ENCODE measurements at places on chromosomes 4 and X. TPM values are rescaled to one million over a fixed set of nuclear protein-coding genes. Genes with fewer than 3 reads are reported as not detected.

DNA sequence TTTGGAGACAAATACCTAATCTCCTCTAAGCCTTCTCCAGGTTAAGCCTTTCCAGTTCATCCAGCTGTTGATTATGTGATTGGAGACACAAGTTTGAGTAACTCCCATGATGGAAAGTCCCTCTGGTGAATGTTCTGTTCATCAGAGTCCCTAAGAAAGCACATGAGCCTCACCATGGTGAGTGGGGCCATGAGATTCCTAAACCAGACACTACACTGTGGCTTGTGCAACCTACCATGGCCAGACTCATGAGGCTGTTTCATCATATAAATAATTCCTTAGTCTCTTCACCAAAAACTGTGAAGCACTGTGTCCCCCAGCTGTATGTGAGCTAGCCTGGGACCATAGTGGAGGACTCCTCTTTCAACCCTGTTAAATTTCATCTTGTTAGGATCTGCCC lies 14.4 kb downstream of the PKD2 start:
- DNase-seq, result no peak

DNA sequence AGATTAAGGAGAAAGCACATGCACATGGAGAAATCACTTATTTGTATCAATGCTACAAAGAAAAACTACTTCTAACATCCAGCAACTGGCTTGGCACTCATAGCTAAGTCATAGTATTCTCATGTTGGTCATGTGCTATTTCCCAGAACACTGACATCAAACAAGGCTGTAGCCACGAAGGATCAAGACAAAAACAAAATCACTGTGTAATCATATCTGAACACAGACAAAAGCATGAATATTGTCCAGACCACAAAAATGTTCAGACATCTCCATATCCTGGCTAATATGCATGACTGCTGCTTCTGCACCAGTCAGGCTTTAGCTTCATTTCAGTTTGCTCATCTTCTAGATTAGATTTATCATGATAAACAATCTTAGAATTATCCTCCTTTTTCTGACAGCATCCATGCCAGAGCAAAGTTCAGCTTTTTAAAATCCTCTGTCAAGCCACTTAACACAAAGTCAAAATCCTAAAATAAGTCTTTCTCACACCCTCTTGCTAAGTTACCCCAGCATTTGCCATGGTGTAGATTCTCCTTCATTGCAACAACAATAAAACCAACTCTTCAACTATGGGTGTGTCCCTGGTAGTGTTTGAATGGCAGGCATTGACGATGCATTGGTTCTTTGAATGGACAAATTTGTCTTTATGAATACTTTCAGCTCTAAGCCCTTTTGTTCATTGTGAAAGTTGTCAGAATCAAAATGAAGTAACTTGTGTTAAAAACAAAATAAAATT lies 39.1 kb upstream of the NPFFR2 start:
- DNase-seq, result no peak

- no peak for DNase-seq
Observed at GRCh38 chr4:5998333-5998936, 19.8 kb downstream of the C4orf50 start.

Gene RAB40A
- total RNA-seq, result not detected

- DNase-seq, result no peak
Observed at GRCh38 chr4:68278029-68278428, 32.5 kb upstream of the TMPRSS11B start.

Gene SPATA18
- 10.7 TPM for total RNA-seq

DNA sequence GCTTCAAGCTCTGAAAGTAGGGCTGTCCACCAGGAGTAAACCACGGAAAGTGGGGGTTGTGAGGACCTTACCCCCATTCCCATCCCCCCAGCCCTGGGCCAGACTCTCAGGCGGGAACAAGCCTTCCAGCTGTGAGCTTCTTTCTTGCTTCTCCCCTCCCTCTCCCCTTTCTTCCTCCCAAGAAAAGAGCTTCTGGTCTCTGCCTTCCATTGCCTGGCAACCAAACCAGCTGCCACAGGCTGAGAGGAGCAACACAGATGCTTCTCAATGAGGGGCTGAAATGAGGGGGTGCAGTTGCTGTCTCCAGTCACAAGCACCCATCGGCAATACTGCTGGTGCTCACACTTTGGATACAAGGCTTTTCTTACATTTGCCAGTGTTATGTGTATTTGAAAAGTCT lies 72.5 kb downstream of the SLC16A2 start:
- no peak for DNase-seq

GRCh38 chr4:86184216-86184900 lies 175.5 kb downstream of the MAPK10 start:
- no peak for DNase-seq

DNA sequence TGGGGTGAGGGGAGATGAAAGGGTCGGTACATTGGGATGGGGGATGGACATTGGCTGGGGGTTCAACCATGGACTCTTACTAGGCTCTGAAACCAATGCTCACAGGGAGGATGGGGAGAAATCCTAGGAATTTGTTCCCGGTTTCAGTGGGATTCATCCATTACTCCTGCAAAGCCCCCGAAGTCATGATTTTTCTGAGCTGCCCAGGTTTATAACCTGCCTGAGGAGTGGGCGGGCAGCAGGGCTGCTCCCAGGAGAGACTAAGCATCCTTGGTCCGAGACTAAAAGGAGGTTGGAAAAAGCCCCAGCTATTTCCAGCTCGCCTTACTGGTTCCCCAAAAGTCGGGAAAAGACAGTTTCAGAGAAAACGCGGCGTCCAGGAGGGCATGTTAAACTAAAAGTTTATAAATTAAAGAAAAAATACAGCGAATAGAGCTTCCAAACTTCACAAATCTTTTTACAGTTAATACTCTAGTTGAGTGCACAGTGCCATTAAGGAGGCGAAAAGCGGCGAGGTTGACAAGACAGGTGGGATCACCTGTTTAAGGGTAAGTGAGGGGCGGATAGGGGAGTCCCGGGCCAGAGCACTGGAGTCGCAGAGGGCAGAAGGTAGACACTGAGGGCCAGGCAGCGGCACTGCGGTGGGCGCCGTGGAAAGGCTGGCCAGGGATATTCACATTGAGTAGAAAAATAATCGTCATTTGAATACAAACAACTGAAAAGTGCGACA lies 3.7 kb downstream of the NKX3-2 start:
- no peak for DNase-seq

Gene NAP1L3
- total RNA-seq, result 1.3 TPM

DNA sequence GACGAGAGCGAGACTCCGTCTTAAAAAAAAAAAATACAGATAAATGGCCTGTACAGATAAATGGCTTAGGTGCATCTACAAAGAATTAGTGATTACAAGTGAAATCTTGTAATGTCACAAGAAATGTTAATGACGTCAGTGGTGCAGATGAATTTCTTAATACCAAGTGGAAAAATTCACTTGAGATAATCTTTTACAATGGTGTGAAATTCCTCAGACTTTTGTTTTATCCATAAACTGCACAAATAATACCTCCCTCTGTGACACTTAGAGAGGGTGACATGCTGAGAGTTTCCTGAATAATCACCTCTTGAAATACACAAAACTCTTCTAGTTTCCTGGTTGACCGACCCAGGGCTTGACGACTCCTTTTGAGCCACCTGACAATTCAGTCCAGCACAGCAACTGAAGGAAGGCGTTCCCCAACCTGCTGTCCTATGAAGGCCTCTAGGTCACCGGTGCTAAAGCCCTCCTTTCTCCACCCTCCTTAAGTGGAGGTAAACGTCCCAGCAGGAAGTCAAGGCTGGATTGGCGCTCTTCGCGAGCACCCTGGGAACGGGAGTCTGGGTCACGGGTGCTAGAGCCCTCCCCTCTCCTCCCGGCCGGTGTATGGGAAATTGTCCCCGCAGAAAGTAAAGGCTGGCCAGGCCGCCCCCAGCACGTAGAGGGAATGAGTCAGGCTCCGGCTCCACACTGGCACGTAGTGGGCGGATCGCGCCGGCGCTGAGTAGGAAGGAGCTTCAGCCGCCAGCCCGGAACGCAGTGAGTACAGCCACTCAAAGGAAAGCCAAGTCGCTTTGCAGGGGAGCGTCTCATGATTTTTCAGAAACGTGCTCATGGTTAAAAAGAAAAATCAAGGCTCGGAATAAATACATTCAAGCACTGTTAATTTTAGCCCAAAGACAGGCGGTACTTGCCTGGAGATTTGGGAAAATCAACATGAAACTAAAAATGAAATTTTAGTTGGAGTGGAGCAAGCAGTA lies at the start of gene TMEM144:
TMEM144 (plus strand) TSS at position 662 of the 983 bp plus-strand sequence. CDS start 2,182 bp downstream, outside the sequence.
- DNase-seq, result peak; percentile 92

- peak; percentile 28 for DNase-seq
Observed at GRCh38 chr4:140935254-140935653, 179.1 kb upstream of the TBC1D9 start.

Gene MANBA
- 21.1 TPM for total RNA-seq

All from left colon (tissue), 2 donors.